Uterus (tissue), 4 donors: ENCODE measurements at places on chromosomes 11 and 22. TPM values are rescaled to one million over a fixed set of nuclear protein-coding genes. Genes with fewer than 3 reads are reported as not detected.
A peak's percentile ranks its signal among the peaks of the same experiment; 100 is the strongest.

DNA sequence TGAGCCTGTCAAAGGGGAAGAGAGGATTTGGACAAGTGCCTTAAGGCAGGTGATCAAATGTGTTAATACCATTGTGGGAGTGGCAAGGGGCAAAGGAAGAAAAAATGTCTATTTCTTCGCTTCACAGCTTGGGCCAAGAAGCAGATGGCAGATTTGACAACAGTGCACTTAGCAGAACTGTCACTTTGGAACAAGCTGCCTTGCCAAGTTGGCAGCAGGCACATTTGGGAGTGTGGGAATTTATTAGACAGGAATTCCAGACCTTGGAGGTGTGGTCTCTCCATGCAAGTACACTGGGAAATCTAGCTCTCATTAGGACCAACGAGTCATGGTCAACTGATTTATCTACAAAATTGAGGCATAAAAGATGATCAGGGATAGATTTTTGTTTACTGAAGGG lies 265.1 kb downstream of the NELL1 start:
- H3K4me1 ChIP-seq = no peaks in the 10 kb centered on the region
- no peaks in the 10 kb centered on the region for H3K27me3 ChIP-seq
- H3K4me3 ChIP-seq = no peak overlapping the region
- H3K36me3 ChIP-seq = no peaks in the 10 kb centered on the region

- peak overlapping the region; percentile 49 for H3K27ac ChIP-seq
- H3K36me3 ChIP-seq = no peaks in the 10 kb centered on the region
Observed at GRCh38 chr22:37501610-37502341, 15.6 kb upstream of the MFNG start.

GRCh38 chr22:19238900-19239299 lies 52.6 kb downstream of the CLTCL1 start:
- no peaks in the 10 kb centered on the region for H3K36me3 ChIP-seq
- DNase-seq = no peak
- H3K27ac ChIP-seq = no peak overlapping the region
- H3K4me3 ChIP-seq = no peak overlapping the region

- H3K36me3 ChIP-seq = no peaks in the 10 kb centered on the region
- no peaks in the 10 kb centered on the region for H3K27me3 ChIP-seq
- no peak overlapping the region for H3K27ac ChIP-seq
- H3K4me1 ChIP-seq = no peaks in the 10 kb centered on the region
Observed at GRCh38 chr11:123493349-123494063, 63.4 kb downstream of the GRAMD1B start.

GRCh38 chr11:19380375-19380774 lies 139.6 kb upstream of the E2F8 start:
- H3K4me3 ChIP-seq = no peak overlapping the region
- H3K27ac ChIP-seq = no peak overlapping the region
- no peaks in the 10 kb centered on the region for H3K4me1 ChIP-seq
- DNase-seq = no peak
- no peaks in the 10 kb centered on the region for H3K36me3 ChIP-seq

- H3K4me3 ChIP-seq = peak overlapping the region; percentile 94
- H3K27me3 ChIP-seq = no peaks in the 10 kb centered on the region
- DNase-seq = no peak
- no peaks in the 10 kb centered on the region for H3K36me3 ChIP-seq
- peaks cover 5% of the 10 kb centered on the region for H3K4me1 ChIP-seq
Observed at GRCh38 chr22:41469218-41469851, 418 bp downstream of the ACO2 start.

DNA sequence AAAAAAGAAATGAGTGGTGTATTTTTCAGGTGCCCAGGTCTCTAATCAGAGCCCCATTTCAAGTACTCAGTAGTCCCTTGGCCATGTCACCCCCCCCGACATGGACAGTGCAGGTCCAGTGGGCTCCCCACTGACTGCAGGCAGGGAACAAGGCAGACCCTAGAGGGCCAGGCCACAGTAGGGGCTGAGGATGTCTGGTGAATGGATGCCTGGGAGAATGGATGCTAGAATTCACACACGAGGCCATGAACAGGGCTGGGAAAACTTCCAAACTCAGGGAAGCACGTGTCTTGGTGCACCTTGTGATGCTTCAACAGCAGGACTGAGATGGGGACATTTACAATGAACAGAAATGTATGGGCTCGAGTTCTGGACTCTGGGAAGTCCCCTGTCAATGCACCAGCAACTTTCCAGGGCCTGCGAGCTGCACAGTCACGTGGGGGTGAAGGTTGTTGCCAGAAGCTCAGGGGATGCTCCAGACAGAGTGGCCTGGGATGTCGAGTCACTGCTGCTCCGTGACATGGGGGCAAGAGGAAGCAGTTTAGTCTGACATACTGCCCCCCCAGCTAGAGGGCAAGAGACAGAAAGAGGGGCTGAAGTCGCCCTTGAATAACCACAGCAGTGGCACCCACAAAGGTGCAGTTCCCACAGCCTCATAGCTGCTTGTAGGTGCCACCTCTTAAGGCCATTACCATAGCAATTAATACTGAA lies 3.1 kb downstream of the APOBEC3G start:
- H3K27me3 ChIP-seq = no peaks in the 10 kb centered on the region
- H3K4me3 ChIP-seq = no peak overlapping the region
- peaks cover 10% of the 10 kb centered on the region for H3K4me1 ChIP-seq
- no peaks in the 10 kb centered on the region for H3K36me3 ChIP-seq
- H3K27ac ChIP-seq = no peak overlapping the region

GRCh38 chr11:103322821-103323220 lies 213.6 kb downstream of the DYNC2H1 start:
- H3K4me3 ChIP-seq = no peak overlapping the region
- H3K27ac ChIP-seq = no peak overlapping the region
- no peaks in the 10 kb centered on the region for H3K27me3 ChIP-seq
- no peaks in the 10 kb centered on the region for H3K4me1 ChIP-seq
- H3K36me3 ChIP-seq = no peaks in the 10 kb centered on the region

DNA sequence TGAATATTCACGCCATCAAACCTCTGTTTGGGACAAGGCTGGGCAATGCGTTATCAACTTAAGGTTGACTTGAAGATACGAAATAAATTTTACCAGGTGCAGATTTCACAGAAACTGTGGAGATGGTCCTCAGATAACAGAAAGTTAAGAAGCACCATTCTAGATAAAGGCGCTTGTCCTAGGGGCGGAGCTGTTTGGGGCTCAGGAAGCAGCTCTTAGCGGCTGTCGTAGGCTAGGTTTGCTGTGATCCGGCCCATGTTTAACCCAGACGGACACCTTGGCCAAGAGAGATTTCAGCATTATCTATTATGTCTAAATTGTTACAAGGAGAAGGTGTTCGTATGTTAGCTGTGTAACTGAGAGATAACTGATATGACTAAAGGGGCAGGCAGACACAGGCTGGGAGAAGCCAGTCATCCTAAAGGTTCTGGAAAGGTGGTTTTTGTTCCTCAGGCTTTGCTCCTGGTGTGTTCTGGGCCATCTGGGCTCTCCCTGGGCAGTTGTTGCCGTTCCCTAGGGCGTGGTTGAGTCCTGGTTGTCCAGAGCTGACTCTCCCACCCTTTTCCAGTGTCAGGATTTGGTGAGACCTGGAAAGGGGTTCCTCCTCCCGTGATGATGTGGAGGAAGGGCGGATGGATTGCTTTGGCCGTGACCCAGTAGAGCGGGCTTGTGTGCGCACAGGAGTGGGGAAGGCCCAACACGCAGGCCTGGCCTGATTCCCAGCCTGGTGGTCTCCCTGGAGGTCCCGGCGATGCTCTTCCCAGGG lies 25.8 kb downstream of the TPCN2 start:
- H3K4me1 ChIP-seq = peaks cover 8% of the 10 kb centered on the region
- H3K4me3 ChIP-seq = no peak overlapping the region
- peak; percentile 57 for DNase-seq

- H3K27me3 ChIP-seq = no peaks in the 10 kb centered on the region
- peak overlapping the region; percentile 3 for H3K27ac ChIP-seq
- no peaks in the 10 kb centered on the region for H3K36me3 ChIP-seq
- no peak for DNase-seq
- no peaks in the 10 kb centered on the region for H3K4me1 ChIP-seq
Observed at GRCh38 chr11:47162426-47162825, 14.3 kb downstream of the ARFGAP2 start.

GRCh38 chr11:95072948-95073347 lies 6.2 kb downstream of the SRSF8 start:
- H3K27me3 ChIP-seq = no peaks in the 10 kb centered on the region
- H3K27ac ChIP-seq = no peak overlapping the region
- H3K4me1 ChIP-seq = peaks cover 21% of the 10 kb centered on the region
- no peak for DNase-seq
- no peak overlapping the region for H3K4me3 ChIP-seq
- H3K36me3 ChIP-seq = no peaks in the 10 kb centered on the region

GRCh38 chr22:19843857-19844376 lies 10.8 kb downstream of the GNB1L start:
- H3K4me3 ChIP-seq = no peak overlapping the region
- H3K27ac ChIP-seq = peak overlapping the region; percentile 49
- H3K27me3 ChIP-seq = no peaks in the 10 kb centered on the region
- H3K4me1 ChIP-seq = no peaks in the 10 kb centered on the region
- H3K36me3 ChIP-seq = no peaks in the 10 kb centered on the region
- no peak for DNase-seq

GRCh38 chr11:98979205-98979604 lies 41.5 kb upstream of the CNTN5 start:
- no peaks in the 10 kb centered on the region for H3K4me1 ChIP-seq
- H3K27me3 ChIP-seq = no peaks in the 10 kb centered on the region
- no peaks in the 10 kb centered on the region for H3K36me3 ChIP-seq
- H3K4me3 ChIP-seq = no peak overlapping the region

DNA sequence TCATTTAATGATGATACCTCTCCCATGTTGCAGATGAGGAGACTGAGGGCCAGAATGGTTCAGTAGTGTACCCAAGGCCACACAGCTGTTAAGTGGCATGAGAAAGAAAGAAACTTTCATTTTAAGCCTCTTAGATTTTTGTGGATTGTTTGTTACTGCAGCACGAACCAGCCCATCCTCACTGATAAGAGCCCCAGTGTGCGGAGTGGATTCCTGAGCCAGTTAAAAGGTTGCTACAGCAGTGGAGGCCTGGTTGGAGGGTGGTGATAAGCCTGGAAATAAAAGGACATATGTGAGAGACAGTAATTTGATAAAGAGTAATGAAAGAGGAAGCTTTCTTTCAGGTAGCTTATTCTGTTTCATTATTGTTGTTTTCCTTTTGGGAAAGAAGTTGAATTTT lies 89.0 kb downstream of the ATXN10 start:
- no peaks in the 10 kb centered on the region for H3K36me3 ChIP-seq
- DNase-seq = no peak
- H3K27me3 ChIP-seq = no peaks in the 10 kb centered on the region
- peaks cover 4% of the 10 kb centered on the region for H3K4me1 ChIP-seq
- H3K4me3 ChIP-seq = no peak overlapping the region

- H3K4me1 ChIP-seq = no peaks in the 10 kb centered on the region
- no peaks in the 10 kb centered on the region for H3K27me3 ChIP-seq
- no peaks in the 10 kb centered on the region for H3K36me3 ChIP-seq
Observed at GRCh38 chr22:49958366-49958921, 2.1 kb upstream of the PIM3 start.

Gene SCGB1C1
- not detected for total RNA-seq

Gene MMP7
- total RNA-seq = 15.3 TPM

Gene CNTF
- total RNA-seq = 1.1 TPM

Gene TRIM66
- total RNA-seq = 8.0 TPM

Gene OR52I1
- total RNA-seq = not detected

Gene PRG2
- not detected for total RNA-seq

Gene CHRNA10
- total RNA-seq = not detected

Gene NEFH
- not detected for total RNA-seq

Gene PGA4
- total RNA-seq = 8.7 TPM

Gene PKNOX2
- 5.7 TPM for total RNA-seq

Gene GLYAT
- total RNA-seq = not detected

Gene MMP12
- total RNA-seq = not detected

Gene ARFGAP3
- 86.9 TPM for total RNA-seq

Gene SERGEF
- 32.0 TPM for total RNA-seq

Gene C11orf42
- total RNA-seq = not detected

Gene APOL1
- total RNA-seq = 9.8 TPM
